ENCODE measurements at places on chromosomes 1 and 21.
A peak's percentile ranks its signal among the peaks of the same experiment; 100 is the strongest.

GRCh38 chr1:235843461-235843961 lies 23.2 kb downstream of the LYST start:
- no peak for DNase-seq

DNA sequence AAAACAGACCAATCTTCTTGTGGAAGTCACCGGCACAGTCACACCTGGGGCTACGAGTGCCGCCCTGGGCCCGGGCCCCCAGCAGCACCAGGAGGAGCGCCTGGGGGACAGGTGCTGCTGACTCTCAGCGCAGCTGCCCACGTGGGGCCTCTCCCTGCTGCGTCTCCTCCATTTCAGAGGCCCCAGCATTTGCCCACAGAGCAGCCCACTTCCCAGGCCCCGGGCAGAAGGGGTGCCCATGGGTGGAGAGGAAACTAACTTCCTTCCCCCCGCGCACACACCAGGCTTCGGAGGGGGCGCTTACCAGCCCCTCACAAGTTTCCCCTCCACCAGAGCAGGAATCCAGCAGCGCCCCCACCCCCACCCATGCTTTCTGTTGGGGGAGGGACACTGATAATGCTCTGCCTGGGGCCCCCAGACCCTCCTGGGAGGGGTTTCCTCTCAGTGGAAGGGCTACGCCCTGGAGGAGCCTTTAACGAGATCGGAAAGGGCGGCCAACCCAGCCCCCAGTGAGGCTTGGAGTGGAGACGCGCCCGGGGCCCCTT lies 440 bp downstream of the TNFRSF25 start:
- peak; percentile 67 for DNase-seq

DNA sequence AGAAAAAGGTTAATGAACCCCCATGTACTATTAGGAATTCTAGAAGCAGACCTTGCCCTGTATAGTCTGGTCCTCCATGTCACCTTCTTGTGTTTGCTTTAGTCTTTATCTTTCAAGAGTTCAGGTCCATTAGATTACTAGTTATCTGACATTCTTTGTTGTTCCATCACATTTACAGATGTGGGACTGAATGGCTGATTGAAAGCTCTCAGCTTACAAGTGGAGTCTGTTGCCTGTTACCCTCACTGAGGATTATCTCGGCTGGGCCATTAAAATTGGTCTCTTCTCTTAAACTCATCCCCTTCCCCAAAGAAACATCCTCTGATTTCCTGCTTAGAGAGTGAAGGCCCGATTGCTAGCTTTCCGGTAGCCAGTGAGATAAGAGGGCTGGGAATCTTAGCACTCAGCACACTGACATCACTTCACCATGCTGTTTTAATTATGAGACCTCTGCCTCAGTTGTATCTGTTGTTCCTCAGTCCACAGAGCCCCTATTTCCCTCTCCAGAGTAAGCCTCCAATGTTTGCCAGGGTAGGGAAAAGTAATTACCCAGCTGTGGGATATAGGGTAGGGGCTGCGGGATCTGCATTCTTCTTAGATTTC lies 76.8 kb downstream of the LPGAT1 start:
- DNase-seq: no peak

DNA sequence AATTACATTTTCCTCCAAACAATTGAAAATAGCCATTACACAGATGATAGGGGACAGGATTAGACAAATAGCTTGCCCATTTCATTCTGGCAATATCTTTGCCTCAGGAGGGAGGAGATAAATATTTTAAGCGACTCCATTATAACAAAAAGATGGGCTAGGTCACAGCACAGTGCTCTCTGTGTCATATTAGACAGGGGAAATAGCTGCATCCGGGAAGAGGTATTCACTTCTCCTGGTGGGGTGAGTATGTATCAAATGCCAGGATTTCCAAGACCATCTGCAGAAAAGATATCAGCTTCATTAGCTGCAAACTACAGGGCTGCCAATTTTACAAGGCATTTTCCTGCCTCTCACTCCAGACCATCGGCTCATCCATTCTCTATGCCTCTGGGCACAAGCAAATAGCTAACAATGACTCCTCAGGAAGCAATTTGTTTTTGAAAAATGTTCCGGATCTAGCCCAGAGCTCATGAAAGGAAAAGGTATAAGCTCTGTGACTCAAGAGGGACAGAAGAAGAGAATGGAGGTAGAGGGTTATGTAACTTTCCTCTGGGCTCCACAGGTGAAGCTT lies 41.9 kb upstream of the ANGPTL7 start:
- DNase-seq: no peak

- DNase-seq: no peak
These were observed 644 bp downstream of the UBE4B start for GRCh38 chr1:10033359-10033845.

GRCh38 chr1:37442644-37443043 lies 31.7 kb upstream of the ZC3H12A start:
- DNase-seq: no peak

DNA sequence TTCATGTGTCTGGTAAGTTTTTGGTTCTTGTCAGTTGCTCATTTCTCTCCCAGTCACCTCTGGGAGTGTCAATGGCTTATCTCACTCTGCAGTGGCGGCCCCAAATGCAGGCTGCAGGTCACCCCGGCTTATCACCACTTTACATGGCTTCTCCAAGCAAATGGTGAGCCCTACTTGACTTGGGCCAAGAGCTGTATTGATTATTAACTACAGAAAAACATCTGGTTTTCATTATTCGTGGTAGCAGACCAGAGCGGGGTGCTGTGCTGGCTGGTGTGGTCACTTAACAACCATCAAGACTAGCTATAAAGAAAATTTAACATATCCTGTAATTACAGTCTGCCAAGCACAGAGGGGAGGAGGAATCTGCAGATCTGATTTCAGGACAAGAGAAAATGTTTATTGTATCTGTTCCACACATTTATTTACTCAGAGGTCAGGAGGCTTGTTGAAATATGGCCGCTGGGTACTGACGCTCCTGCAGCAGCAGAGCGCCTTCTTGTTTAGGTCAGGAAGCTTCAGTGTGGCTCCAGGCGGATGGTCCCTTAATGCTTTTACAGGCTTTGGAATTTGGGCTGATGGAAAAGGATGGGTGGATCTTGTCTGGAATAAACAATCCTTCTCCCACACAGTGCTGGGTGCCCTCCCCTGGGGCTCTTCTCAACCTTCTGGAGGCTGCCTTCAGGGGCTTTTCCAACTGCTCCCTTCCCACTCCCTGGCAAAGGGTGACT lies 87.8 kb downstream of the HLX start:
- DNase-seq: no peak

DNA sequence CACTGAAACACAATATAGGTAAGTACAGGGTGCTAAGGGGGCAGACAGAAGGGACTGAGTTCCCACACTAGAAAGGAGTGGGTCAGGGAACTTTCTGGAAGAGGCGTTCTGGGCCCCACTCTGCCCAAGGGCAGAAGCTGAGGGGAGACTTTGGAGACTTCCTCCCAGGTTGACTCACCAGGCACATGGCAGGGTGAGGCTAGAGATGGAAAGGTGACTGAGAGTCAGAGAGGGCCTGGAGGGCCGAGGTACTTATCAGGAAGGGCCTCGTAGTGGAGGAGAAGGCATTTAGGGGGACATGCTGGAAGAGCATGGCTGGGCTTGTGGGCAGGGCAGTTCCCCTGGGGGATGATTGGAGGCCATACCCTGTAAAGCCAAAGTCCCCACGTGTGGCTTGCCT lies 159.9 kb upstream of the JUN start:
- DNase-seq: no peak

- DNase-seq: no peak
These were observed 10.1 kb upstream of the DISP3 start for GRCh38 chr1:11468878-11469277.

DNA sequence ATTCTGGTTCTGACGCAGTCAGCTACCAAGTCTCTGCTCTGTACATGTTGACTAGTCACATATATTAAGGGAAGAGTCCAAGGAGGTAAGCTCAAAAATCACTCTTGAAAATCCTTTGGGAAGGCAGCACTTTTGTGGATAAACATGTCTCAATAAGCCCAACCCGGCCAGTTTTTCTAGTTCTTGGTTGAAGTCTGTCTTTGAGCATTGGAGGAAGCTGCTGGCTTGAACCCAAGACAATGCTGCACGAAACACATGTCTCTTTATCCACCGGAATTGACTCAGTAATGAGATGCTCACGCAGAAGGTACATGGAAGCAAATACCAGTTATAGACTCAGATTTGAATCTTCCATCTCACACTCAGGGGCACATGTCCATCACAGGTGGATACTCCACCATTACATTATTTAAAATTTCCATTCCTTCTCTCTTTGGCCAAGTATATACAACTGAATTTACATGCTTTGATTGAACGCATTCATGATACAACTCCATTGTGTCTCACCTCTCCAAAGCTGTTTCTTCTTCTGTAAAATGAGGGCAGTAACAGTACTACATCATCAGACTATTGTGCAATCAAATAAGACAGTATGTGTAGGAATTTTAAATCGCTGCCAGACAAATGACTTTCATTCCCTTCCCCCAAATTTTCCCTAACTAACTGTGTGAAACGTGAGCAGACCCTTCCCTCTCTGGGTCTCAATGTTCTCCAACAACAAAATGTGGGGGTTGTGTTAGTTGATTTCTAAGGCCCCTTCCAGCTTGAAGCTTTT lies 9.6 kb upstream of the GUCA2A start:
- no peak for DNase-seq

GRCh38 chr1:167197692-167198091 lies 23.0 kb upstream of the POU2F1 start:
- DNase-seq: no peak

DNA sequence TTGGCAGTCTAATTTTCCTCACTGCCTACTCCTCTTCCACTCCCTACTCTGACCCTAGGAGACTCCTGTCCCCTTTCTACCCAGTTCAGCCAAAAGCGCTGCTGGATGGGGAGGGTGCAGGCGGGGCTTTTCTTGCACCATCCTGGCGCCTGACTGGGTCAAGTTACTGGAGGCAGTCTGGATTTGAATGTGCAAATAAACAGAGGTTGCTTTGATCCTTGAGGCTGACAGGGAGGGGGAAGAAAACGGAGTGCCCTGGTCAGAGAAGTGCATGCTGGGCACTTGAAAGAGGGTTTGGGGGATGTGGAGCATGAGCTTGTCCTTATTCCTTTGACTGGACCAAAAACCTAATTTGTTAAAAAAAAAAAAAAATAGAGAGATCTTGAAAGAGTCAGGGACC lies 76.8 kb upstream of the SOX13 start:
- no peak for DNase-seq

- peak; percentile 78 for DNase-seq
These were observed at the start of gene SLAMF1 for GRCh38 chr1:160646711-160647328. Gene SLAMF1, minus strand, starts transcription at chr1:160647044. Its CDS starts 99 bp downstream, at chr1:160646945.

- no peak for DNase-seq
These were observed 37.3 kb upstream of the MORC3 start for GRCh38 chr21:36282568-36283230.

DNA sequence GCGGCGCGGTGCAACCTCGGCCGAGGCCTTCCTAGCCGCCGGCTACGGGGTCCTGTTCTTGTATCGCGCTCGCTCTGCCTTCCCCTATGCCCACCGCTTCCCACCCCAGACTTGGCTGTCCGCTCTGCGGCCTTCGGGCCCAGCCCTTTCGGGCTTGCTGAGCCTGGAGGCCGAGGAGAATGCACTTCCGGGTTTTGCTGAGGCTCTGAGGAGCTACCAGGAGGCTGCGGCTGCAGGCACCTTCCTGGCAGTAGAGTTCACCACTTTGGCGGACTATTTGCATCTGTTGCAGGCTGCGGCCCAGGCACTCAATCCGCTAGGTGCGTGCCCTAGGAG lies 379 bp downstream of the PPCS start:
- DNase-seq: peak; percentile 69

Measured in activated CD4-positive, alpha-beta T cell treated with anti-CD3 and anti-CD28 coated beads for 48 hours (primary cell).